ENCODE measurements at places on chromosomes 7 and 10. TPM values are rescaled to one million over a fixed set of nuclear protein-coding genes. Genes with fewer than 3 reads are reported as not detected.

- DNase-seq = no peak
Observed at GRCh38 chr7:92740700-92741126, 95.7 kb downstream of the CDK6 start.

GRCh38 chr7:98868450-98868849, 1.4 kb downstream of the TMEM130 start:
- DNase-seq = no peak

GRCh38 chr10:116353817-116354216, 29.6 kb downstream of the CCDC172 start:
- DNase-seq = no peak

DNA sequence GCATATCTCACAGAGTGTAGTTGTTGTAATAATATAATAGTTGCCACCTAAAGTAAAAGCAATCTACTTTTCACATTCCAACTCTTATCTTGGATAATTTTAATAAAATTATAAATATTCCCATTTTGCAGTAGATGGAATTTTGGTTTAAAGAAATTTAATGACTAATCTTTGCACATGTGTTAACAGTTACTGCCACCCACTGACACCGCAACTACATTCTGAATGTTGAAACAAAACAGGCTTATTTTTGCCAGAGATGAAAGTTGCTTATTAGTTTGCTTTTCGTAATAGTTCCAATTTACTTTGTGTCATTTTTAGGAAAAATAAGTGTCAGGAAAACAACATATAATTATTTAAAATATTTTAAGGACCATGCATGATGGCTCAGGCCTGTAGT, 557.5 kb upstream of the PCDH15 start:
- DNase-seq = no peak

GRCh38 chr10:122044045-122044661, 55.2 kb downstream of the TACC2 start:
- DNase-seq = peak; percentile 73

GRCh38 chr10:1100691-1101368, 44.6 kb downstream of the WDR37 start:
- no peak for DNase-seq

The ZNF485 gene
- polyA plus RNA-seq = 5.1 TPM

The STOX1 gene
- polyA plus RNA-seq = 11.6 TPM

All from right renal cortex interstitium (tissue), 3 donors.